ENCODE measurements at places on chromosomes 2 and 18.

GRCh38 chr2:234690569-234691213, 193.8 kb upstream of the ARL4C start:
- no peak for DNase-seq

DNA sequence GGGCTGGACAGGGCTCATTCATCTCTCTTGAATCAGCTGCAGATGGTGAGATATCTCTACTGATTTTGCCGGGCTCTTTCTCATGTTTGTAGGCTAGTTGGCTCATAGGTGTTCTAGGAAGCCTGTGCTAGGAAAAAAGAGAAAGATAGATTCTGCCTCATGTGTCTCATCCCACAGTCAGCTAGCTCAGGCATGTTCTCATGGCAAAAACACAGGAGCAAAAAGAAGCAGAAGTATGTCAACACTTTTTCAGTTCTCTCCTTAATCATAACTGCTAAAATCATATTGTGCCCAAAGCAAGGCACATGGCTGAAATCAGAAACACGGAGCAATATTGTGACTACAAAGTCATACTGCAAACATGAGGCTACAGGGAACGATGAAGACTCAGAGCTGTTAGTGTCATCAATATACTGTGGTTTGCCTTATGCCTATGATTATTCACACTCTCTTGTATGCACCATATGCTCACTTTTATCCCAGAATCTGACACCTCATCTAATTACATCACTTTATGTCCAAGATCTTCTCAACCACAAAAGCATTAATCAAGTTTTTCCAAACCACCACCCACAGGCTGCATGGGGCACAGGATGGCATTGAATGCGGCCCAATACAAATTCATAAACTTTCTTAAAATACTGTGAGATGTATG, 571.9 kb upstream of the CNTNAP5 start:
- DNase-seq = no peak

DNA sequence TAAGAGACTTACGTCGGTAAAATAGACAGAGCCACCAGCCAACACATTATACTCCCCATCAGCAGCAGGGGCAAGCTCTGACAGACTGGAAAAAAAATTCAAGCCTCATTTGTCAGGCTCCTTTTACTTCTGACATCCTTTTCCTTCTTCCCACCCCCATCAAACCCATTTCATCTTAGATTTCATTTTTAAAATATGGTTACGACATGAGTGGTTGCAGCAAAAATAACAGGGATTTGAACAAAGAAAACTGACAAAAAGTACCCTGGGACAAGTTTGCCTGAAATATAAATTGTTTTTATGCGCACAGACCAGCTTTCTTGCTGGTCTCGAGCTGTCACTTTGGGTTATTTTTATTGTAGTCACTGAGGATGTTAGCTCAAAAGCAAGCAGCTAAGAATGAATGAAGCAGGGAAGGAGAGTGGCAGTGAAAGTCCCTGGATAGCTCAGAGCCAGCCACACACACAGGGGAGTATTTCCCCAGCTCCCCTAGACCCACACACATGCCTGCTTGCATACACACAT, 30.7 kb upstream of the LINC00305 start:
- no peak for DNase-seq

DNA sequence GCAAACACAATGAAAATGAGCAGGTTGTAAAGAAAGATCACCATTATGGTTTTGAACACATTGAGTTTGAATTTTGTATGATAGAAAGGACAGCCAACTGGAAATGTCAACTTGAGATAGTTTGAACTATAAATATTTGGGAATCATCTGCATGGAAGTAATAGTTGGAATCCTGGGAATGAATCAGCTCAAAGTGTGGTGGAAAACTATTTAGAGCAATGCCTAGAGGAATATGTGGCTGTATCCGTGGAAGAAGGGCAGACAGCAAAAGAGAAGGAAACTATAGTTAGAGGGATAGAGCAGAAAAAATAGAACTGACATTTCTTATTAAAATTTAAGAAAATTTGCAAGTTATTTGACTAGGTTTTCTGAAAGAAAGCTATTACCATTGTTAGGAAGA, 112.5 kb upstream of the OTX1 start:
- no peak for DNase-seq

GRCh38 chr18:63120620-63121019, 198.9 kb downstream of the BCL2 start:
- DNase-seq = no peak

- no peak for DNase-seq
These were observed 70.3 kb downstream of the POLR1A start for GRCh38 chr2:86035376-86035882.

- no peak for DNase-seq
These were observed 323.1 kb downstream of the SLC8A1 start for GRCh38 chr2:40128796-40129195.

All from stimulated activated CD4-positive, alpha-beta T cell treated with anti-CD3 and anti-CD28 coated beads, TNF-alpha, amount 100 ng/mL, for 1 hour (primary cell).